ENCODE measurements at places on chromosomes 7 and 10.

GRCh38 chr10:67697724-67698131 is 1.7 kb upstream of the CTNNA3 start:
- DNase-seq = no peak

- no peak for DNase-seq
These were observed at the start of gene CYP2C19 for GRCh38 chr10:94762393-94762792. Gene CYP2C19 (plus strand): TSS chr10:94762681. CDS start chr10:94762706, 25 bp downstream.

- no peak for DNase-seq
These were observed 90.8 kb downstream of the ZFAND4 start for GRCh38 chr10:45581582-45582385.

DNA sequence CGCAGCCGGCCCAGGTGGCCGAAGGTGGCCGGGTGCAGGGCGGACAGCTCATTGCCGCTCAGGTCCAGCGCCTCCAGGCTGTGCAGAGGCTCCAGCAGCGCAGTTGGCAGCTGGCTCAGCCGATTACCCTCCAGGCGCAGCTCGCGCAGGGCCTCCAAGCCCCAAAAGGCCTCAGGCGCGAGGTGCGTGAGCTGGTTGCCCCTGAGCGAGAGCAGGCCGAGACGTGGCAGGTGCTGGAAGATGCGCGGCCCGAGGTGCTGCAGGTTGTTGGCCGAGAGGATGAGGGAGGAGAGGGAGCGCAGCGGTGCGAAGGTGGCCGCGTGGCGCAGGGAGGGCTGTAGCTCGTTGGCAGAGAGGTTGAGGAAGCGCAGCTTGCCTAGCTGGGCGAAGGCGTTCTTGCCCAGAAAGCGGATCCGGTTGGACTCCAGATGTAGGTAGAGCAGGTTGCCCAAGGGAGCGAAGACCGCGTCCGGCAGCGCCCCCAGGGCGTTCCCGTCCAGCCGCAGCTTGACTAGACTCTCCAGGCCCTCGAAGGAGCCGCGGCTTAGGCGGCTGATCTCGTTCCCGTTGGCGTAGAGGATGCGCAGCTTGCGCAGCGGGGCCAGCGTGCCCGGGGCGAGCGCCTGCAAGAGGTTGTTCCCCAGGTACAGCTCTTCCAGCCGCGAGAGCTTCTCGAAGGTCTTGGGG is 923 bp downstream of the TRIL start:
- DNase-seq = no peak

GRCh38 chr7:139791316-139791715 is 13.5 kb upstream of the HIPK2 start:
- no peak for DNase-seq

DNA sequence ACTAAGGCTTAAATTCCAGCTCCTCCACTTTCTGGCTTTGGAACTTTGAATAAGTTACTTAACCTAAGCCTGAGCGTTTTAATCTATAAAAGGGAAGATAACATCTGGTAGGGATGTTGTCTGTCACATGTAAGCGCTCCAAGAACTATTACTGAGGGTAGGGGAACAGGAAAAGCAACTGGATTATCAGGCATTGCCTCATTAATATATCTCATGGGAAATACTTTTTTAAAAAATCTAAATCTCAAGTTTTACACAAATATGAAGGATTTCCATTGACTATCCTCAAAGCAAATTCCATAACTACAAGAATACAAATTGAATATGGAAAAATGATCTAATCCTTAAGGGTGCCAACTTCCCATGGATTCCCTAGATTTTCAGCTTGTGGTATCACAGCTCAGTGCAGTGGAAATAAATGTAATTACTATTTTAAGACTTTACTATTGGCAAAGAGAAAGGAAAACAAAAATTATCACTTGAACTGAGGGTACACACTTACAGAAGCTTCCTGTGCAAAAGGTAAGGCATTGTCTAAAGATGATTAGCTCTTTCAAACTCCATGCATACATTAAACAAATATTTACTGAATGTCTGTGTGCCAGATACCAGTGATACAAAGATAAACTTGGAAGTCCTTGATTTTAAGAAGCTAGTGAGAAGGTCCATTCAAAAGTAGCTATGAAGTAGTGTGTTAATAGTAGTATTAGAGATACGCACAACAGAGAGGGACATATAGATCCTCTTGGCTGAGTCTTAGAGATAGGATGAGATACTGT is 38.4 kb downstream of the NT5C2 start:
- DNase-seq = no peak

GRCh38 chr7:76356823-76357222 is 2.0 kb downstream of the YWHAG start:
- no peak for DNase-seq

Data from esophagus squamous epithelium (tissue), 5 donors.